ENCODE measurements at places on chromosomes 6 and 20.

DNA sequence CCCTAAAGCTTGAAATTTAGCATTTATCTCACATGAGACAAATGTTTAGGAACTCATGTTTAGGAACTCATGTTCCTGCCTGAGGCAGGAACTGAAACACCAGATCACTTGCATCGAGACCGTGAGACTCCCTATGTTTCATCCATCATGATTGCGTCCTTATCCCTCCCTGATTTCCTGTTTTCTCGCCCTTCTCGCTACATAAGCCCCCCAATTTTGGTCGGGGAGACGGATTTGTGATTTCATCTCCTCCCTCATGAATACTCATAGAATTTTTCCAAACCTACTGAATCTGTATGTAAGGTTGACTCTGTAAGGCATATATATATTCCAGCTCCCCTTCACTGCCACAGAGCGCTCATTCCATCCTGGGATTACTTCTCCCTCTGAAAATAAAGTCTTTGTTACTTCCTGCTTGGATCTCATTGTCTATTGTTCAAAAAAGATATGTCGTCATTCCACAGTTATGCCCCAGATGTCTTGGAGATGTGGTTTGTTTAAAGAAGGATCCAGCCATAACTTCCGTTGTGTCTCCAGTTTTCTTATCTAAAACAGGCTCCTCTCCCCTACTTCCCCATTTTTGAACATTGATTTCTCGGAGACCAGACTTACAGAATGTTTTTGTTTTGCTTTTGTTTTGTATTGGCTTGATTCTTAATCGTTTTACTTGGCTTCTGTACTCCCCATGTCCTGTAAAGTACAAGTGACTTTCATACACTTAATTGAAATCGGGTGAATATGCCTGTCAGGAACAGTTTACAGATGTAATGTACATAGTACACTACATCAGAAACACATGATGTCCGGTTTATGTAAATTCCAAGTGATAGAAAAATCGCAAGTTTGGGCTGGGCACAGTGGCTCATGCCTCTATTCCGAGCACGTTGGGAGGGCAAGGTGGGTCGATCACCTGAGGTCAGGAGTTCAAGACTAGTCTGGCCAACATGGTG, 118.7 kb downstream of the HFE start:
- DNase-seq, result peak; percentile 87

GRCh38 chr6:150485161-150485958, 114.3 kb upstream of the PLEKHG1 start:
- DNase-seq, result no peak

DNA sequence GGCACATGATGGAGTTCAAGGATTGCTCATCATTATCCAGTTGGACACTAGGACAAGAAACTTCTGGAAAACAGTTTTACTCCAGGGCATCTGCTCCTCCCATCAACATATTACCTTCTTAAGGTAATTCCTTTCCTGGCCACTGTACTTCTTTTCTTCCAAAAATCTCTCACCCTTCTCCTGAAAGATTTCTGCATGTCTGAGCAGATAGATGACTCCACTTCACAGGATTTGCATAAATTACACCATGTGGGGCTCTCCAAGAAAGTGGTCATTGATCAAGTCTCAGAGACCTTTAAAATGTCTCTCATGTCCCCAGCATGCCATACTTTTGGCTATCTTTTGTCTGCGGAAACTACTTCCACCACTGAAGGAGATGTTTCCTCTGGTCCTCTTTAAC, 103.2 kb upstream of the TNFAIP3 start:
- DNase-seq, result no peak

GRCh38 chr6:132261354-132261753, 139.9 kb downstream of the MOXD1 start:
- DNase-seq, result no peak

GRCh38 chr6:39574991-39575390, 150.2 kb downstream of the KIF6 start:
- no peak for DNase-seq

GRCh38 chr6:30913721-30914075, 340 bp upstream of the VARS2 start:
- no peak for DNase-seq

DNA sequence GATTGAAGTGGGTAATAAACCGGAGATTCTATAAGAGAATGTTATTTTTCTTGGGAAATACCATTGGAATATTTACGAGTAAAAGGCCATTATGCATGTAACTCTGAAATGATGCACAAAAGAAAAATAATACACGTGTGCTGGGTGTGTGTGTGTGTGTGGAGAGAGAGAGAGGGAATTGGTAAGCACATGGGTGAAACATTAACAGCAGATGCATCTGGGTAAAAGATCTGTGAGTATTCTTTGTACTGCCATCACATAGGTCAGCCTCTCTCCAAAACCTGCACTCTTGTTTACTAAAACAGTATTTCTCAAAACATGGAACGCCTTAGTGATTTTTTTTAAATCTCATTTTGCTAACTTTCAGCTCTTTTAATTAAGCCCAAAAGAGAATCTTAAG, 28.9 kb downstream of the EYA2 start:
- no peak for DNase-seq

DNA sequence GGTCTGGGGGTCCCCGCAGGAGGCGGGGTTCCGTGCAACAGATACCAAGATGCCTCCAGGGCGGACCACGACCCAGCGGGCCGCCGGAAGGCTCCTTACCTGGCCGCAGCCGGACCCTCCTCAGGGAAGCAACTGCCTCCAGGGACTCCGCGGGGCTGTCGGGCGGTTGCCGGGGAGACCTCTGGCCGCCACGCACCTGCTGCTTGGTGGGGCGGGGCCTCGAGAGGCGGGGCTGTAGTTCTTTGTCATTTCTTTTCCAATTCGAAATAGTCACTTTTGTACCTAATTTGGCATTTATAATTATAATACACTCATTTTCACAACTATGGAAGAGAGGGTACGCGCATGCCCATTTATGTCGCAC, 647 bp downstream of the AK9 start:
- DNase-seq, result no peak

- no peak for DNase-seq
Measured at GRCh38 chr6:63440057-63440456, 120.3 kb upstream of the LGSN start.

DNA sequence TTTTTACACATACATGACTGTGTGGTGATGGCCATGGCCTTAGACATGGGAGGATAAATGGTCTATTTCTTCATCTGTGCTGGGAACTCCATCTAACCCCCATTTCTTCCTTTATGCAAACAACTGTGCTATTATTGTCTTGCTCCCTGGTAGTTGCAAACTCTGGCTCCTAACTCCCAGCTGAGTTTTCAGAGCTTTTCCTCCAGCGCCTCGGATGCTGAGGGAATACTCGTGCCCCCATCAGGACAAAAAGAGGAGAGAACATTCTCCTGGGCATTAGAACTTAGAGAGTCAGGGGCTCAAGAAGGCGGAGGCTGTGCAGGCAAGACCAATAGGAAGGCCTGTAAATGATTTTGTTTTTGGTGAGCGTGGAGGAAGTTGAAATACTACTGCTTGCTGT, 2.1 kb downstream of the DAAM2 start:
- no peak for DNase-seq

DNA sequence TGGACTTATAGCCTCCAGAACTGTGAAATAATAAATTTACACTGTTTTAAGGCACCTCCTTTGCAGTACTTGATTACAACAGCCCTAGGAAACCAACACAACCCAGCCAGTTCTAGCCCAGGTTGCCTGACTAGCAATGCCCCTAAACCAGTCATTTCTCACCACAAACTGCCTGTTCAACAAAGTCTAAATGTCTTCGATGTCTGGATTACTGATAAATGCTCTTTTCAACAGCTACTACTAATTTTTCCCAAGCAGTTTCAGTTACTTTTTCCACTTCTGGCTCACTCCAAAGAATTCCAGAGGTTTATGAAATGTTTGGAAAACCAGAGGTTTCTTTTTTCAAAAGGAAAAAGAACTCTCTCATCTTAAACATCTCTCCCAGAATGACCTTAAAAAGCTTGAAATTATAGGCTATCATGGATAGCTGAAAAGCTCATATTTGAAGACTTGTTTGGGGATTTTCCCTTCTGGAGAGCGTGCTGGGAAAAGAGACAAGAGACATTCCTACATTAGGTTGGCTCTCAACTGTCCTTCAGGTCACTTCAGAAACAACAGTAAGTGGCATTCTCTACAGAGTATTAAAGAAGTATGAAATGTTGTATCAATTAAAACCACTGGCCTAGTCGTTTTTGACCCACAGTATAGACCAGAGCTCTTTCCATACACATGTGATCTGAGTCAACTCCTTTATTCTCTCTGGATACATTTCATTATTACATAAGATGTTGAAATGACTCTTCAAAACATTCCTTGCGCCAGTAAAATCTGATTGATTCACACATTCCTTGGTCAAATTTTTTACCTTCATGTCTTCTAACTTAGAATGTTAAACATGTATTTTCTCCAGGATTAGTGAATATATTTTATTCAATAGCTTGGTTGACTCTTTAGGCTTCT, 265.9 kb downstream of the COL12A1 start:
- DNase-seq, result no peak

DNA sequence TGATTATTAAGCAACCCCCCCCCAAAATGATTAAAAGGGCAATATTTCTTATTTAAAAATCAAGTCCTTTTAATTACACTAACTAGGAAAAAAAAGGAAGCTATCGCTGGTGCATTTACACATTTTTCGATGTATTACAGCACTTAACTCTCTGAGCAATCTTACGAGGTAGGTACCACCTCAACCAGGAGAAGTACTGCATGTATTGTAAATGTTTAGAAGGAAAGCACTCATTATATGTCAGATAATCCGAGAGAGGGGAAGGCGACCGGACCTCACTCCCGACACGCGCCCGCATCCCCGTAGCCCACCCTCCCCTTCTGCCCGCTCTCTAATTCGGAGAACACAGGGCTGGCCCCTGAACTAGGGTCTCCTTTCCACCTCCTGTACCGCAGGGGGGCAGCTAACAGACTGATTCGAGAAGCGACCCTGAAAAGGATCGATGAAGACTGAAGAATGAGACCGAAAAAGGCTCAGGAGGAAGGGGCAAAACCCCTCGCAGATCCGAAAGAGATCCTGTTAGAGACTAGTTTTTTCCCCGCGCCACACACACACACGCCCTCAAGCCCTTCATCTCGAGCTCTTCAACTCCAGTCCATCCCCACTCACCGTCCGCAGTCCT, 337 bp downstream of the ESF1 start:
- no peak for DNase-seq

DNA sequence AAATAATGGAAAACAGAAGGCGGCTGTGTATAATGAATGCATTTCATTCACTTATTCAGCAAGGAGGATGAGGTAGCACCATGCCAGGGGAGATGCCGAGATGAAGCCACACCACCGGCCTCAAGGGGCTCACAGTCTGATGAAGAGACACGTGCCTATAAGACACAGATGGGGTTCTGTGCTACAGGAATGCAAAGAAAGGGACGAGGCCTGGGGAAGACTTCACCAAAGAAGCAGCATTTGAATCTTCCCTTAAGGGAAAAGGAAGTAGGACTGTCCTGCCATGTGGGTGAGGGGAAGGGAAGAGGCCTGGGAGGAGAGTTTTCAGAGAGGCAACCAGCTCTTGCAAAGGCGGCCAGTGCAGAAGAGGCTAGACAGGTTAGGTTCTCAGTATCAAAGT, 98.9 kb downstream of the PSMG4 start:
- DNase-seq, result no peak

- DNase-seq, result peak; percentile 7
Measured at GRCh38 chr6:150006961-150007464, 18.3 kb downstream of the RAET1L start.

- no peak for DNase-seq
Measured at GRCh38 chr20:11895861-11896387, 21.8 kb upstream of the BTBD3 start.

DNA sequence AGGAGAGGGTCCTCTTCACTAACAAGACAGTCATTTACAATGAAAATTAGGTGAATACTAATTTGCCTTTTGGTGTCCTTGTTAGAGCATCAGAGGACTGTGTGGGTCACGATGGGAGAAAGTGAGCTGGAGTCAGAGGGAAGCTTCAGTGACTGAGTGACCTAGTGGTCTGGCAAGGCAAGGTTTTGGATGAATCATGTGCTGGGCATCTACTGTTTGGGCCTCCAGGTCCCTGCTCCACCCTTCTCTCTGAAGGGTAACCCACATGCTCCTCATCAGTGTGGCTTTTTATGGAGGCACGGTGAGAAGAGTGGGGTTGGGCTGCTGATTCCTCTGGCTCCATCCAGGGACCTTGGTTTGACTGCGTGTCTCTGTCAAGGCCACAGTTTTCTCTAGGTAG, 60.5 kb upstream of the EXOC2 start:
- DNase-seq, result no peak

GRCh38 chr20:49945701-49946477, 9.7 kb downstream of the RNF114 start:
- no peak for DNase-seq

DNA sequence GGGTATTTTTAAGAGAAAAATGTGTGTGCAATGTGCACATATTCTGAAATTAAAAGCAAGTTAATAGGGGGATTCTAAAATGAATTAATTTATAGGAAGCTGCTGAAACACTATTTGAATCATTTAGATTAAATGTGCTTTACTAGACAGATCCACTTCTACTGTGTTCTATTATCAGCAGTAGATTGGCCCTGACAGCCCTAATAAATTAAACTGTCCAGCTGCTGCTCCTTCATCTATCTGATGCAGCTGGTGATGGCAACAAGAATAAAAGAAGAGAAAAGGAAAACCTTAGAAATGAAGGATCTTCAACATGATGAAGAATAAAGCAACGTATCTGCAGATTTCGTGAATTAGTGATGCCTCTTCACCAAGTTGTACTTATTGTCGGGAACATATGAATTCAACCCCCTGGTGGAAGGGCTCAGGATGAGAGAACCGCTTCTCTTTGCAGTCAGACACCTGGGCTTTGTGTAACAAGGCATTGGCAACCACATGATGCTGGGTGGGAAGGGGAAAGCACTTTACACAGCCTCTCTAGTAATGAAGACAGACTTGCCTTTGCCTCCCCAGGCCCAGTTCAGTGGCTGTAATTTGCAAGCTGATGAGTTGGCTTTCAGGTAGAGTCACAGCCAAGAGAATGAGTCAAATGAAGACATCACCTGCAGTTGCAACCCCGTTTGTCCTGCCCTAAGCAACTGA, 94.4 kb downstream of the LAMP5 start:
- no peak for DNase-seq

- no peak for DNase-seq
Measured at GRCh38 chr6:145008715-145009114, 723.6 kb downstream of the UTRN start.

GRCh38 chr6:93243231-93243778, 176.1 kb downstream of the EPHA7 start:
- no peak for DNase-seq

- no peak for DNase-seq
Measured at GRCh38 chr6:4066029-4066755, 12.7 kb downstream of the FAM217A start.

DNA sequence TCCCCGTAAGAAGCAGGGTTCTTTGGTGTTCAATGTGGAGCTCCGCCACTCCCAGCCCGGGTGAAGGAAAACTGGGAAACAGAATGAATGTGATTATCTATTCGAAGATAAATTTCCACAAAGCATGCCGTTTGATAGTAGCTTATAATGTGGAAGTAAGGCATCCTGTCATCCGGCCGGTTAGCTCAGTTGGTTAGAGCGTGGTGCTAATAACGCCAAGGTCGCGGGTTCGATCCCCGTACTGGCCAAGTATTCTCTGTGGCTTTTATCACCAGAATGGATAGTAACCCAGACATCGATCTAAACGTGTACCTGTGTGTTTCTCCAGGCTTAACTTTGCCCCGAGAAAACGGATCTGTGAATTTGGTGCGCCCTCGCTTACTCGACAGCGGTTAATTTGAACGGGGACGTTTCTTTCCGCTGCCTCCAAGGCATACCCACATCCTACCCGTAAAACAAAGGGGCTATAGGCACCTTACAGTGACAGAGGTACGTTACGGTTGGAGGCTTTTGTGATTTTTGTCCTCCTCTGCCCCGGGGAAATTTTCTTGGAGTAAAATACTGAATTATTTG, 215.2 kb upstream of the ZNF184 start:
- DNase-seq, result peak; percentile 82

All from fibroblast of villous mesenchyme (primary cell).